Retinal pigment epithelial cell (primary cell): ENCODE measurements at places on chromosomes 2 and 18.

DNA sequence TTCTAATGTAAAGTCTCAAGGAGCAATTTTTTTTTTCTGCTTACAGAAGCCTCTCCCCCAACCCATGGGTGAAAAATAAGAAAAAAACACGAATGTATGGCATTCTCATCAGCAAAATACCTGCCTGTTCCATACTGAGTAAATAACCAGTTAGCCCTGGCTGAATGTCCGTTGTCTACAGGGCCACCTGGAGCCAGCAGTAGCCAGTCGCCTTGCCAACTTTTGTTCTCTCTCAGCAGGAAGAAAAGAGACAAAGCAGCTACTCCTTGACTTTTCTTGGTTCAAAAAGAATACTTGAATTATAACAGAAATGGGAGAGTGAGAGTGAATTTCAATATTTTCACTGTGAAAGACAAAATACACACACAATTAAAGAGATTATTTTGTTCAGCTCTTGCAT is 532.9 kb upstream of the CRIM1 start:
- no peak for DNase-seq

DNA sequence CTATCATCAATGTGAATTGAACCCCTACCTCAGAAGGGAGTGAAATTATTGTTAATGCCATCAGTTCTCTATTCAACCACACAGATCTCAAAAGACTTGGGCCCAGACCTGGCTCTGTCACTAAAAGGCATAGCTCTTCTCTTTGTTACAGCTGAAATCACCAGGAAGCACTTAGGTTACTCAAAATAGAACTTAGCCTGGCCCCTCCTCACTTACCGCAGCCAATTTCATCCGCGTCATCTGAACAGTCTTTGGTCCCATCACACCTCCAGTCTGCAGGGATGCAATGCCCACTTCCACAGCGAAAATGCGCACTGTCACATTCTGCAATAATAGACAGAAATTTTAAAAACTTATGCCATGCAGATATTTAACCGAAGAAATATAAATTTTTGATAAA is 41.8 kb downstream of the LRP2 start:
- no peak for DNase-seq

- DNase-seq: no peak
These were observed 16.9 kb downstream of the TMEM37 start for GRCh38 chr2:119448427-119449141.

GRCh38 chr2:28607730-28608499 is 112.1 kb downstream of the PLB1 start:
- no peak for DNase-seq

DNA sequence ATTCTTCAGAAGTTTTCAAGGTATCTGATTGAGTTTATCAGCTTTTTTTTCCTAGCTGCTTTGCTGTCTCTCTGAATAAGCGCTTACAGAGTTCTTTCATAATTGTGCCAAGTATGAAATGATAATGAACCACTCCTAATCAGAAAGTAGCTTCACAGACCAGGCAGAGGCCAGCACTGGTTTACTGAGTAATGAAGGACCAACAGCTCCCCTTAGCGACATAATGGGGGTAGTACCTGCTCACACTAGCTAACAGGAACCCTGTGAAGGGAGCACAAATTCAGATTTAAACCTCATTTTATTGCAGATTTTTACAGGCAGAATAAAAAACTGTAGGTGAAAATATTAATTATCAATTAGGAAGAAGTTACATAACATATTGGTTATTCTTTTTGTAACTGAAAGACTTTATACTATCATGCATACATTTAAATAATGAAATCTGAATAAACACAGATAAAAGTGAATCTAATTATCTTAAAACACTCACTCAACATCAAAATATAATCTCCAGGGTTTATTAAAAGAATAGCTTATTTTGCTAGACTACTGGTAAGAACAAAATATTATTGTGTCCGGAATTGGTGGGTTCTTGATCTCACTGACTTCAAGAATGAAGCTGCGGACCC is 53.7 kb upstream of the LRRC30 start:
- DNase-seq: peak; percentile 52

- DNase-seq: peak; percentile 43
These were observed 24.5 kb downstream of the ROCK2 start for GRCh38 chr2:11319939-11320338.

- DNase-seq: peak; percentile 39
These were observed 42.1 kb upstream of the TRIM43B start for GRCh38 chr2:95526360-95527341.

DNA sequence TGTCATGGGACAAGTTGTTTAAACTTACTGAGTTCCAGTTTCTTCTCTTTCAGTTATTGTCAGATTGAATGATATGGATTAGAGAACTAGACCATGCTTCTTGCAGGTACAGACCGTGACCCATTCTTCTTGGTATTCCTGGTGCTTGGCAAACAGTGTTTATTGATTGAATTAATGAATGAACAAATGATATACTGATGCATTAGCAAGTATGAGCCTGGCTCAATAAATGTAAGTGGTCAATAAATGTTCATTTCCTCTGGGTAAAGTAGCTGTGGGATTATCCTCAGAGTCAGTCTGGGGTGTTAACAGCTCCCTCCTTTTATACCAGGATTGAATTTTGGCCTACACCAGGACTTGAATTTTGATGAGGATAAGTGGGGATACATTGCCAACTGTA is 160.2 kb downstream of the ZEB2 start:
- DNase-seq: no peak

DNA sequence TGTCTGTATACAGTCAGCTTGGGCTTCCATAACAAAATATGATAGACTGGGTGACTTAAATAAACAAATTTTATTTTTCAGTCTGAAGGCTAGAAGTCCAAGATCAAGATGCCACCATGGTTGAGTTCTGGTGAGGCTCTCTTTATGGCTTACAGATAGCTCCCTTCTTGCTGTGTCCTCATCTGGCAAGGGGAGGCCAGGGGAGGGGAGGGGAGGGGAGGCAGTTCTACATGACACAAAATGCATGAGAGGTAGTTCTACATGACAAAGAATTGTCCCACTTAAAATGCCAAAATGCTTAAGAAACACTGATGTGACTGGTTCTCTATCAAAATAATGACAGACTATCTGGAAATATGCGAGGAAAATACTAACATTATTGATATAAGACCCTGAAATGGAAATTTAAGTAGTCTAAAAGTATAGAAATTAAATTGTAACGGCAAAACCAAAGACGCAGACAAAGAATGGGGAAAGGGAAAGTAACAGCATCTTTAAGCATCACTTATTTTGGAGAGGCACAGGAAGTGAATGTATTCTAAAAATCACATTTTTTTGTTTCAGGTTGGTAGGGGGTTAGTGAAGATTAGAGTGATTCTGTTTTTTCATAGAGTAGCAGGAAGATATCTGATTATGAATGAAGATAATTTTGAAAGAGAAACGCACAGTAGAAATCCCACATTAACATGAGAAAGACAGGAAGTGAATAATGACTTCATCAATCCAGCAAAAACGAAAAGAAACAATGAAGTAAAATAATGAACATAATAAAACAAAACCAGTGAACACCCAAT is 131.4 kb downstream of the STRN start:
- no peak for DNase-seq

DNA sequence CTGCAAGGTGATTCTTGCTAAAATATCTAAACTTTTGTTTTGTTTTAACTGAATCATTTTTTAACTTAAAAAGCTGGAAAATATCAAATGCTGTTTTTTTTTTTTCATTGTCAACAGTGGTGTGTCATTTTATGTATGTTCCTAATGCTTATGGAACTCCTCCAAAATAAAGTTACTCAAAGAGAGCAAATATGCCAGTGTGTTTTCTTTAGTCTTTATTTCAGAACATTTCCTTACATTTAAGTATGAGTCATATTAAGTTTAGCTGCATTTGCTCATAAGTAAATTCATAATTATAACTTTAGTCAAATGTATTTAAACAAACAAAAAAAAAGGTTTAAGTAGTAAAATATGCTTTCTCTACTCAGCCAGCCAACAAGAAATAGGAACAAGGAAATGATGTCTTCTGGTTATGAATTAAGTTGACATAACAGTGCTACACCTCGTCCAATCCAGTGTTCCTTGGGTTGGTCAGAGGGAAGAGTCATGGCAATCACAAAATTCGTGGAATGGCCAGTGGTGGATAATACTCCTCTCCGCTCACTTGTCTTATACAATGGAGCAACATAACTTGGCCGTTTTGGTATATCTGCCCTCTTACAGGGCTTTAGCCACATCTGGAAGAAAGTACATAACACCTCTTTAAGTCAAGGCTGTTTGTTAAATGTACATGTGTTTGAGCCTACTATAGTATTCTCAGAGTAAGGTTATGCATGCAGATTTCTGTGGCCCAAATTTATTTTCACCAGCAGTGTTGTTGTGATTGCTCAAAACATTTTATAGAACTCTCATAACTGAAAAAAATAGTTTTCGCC is 80.7 kb downstream of the SLC39A10 start:
- DNase-seq: no peak

- no peak for DNase-seq
These were observed 40.2 kb upstream of the CHMP1B start for GRCh38 chr18:11811009-11811408.

- no peak for DNase-seq
These were observed 512.5 kb upstream of the LRRTM4 start for GRCh38 chr2:78034706-78035105.

GRCh38 chr18:46213295-46213694 is 109.1 kb downstream of the HAUS1 start:
- DNase-seq: no peak

DNA sequence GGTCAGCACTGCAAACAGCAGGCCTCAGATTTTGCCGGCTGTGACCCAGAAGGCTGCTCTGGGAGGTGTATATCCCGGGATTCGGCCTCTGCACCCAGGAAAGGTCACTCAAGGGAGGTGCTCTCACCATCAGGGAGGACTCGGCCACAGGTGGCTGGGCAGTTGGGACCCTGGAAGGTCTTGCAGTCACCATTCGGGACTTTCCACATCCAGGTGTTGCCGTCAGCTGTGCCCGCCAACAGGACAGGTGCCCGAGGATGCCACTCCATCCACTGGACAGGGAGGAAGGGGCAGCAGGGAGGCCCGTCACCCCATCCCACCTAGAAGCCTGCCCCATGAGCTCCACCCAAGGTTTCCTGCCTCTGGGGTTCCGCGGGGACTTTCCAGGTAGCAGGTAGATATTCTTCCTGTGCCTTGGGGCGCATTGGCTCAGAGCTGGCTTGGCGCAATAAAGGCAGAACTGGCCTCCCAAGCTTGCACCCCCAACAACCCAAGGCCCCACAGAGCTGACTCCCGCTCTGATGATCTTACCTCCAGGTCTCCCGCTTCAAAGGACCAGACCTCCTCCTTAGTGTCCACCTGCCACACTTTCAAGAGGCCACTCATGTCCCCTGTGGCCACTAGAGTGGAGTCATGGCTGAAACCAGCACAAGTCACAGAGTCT is 3.5 kb downstream of the AAMP start:
- DNase-seq: no peak

- no peak for DNase-seq
These were observed 29.6 kb upstream of the LPIN1 start for GRCh38 chr2:11716689-11717321.

DNA sequence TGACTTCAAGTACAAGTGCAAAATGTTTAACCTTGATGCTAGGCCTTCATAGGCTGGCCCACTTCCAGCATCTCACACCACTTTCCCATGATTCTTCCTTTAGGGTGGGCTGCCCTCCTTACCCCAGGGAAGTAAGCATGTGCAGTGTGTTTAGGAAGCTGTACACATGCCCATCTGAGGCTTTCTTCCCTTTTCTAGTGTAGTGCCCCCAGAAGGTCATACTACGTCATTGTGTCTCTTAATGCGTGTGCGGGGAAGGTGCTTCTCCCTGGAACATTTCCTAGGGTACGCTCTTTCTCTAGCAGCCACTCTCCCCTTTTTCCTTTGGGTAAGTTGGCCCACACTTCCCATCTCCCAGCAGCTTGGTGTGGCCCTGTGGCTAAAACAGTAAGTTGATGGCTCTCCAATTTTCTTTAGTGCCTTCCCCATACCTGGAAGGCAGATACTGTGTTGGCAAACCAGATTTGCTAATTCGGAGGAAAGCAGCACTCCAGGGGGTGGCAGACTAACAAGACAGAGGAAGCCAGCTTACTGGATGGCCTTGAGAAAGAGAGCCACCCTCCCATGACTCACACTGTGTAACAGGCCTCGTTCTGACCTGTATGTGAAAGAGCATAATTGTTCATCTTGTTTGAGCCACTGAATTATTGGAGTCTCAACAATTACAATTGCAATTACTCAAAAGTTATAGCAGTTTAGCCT is 1.1 kb upstream of the SULT6B1 start:
- DNase-seq: peak; percentile 62

- no peak for DNase-seq
These were observed 395.3 kb upstream of the NXPH2 start for GRCh38 chr2:139175510-139175909.

DNA sequence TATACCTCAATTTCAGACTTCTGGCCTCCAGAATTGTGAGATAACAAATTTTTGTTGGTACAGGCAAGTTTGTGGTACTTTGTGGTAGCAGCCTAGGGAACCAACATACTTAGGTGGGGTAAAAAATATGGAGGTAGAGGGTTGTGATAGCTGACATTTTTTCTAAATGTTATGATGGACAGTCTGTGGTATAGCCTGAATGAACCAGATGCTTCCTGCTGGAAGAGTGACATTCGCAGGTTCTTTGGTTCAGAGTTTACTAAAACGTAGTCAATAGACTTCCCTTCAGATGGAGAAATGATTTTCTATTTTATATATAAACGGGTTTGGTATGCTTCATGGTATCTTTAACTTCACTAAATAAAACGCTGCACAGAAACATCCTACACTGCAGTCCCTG is 42.8 kb downstream of the PMAIP1 start:
- no peak for DNase-seq

DNA sequence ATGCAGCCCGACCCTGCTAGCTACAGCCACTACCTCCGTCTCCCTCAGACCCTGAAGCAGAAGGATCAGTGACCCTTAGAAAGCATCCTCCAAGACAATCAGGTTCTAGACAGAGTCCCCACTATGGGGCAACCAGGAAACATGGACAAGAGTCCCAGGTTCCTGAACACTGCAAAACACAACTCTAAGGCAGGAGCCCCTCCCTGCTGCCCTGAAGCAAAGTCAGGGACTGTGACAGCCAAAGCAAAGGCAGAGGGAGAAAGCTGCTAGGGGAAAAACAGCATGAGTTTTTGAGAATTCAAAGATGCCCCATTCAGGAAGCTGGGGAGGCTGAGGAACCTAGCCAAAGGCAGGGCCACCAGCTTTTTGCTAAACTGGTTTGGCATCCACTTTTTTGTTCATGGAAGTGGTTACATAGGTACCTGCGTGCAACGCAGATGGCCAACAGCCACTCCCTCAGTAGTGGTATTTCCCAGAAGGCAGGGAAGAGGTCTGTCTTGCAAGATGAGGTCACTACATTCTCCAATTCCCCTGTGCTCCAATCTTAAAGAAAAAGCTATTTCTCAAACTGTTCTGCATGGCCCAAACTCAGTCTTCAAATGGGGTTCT is 33.2 kb downstream of the MYO5B start:
- no peak for DNase-seq

GRCh38 chr18:10743766-10744165 is 217.9 kb downstream of the NAPG start:
- no peak for DNase-seq

DNA sequence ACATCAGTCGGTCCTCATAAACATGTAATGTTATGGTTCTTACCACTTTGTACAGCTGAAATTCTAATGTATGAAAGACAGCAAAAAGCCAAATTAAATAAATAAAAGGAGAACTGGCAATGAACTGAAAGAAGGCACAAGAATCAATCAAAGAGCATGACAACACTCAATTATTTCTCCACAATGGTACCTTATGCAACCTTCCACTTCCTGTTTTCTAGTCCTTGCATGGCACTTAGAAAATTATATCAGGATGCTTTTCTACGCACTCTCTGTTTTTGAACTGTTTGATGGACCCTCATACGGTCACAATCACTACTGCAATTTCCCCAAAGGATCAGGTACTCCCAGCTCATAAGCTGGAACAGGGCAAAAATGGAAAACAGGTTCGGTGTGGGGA is 81.6 kb downstream of the EPB41L3 start:
- DNase-seq: no peak
